MM.1S (cell line): ENCODE measurements at places on chromosomes 5 and 9.

DNA sequence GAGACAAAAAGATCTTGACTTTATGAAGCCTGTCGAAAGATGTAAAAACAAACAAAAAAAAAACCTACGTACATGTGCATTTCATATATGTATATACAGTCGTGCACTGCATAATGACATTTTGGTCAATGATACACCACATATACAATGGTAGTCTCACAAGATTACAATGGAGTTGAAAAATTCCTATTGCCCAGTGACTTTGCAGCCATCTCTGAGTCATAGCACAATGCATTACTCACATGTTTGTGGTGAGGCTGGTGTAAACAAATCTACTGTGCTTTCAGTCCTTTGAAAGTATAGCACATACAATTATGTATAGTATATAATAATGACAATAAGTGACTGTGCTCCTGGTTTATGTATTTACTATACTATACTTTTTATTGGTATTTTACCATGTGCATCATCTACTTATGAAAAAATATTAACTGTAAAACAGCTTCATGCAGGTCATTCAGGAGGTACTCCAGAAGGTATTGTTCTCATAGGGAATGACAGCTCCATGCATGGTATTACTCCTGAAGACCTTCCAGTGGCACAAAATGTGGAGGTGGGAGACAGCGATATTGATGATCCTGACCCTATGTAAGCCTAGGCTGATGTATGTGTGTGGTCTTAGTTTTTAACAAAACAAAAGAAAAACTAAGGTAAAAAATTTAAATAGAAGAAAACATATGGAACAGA, 73.7 kb upstream of the FST start:
- no peak for DNase-seq

GRCh38 chr5:143606043-143606752, 202.7 kb upstream of the NR3C1 start:
- DNase-seq: no peak

- DNase-seq: peak; percentile 86
Measured at GRCh38 chr5:61330845-61331406, 1.1 kb upstream of the ZSWIM6 start.

- DNase-seq: no peak
Measured at GRCh38 chr9:91037511-91038482, 236.2 kb downstream of the SYK start.

GRCh38 chr5:134450374-134450773, 38.7 kb upstream of the CDKN2AIPNL start:
- DNase-seq: no peak

DNA sequence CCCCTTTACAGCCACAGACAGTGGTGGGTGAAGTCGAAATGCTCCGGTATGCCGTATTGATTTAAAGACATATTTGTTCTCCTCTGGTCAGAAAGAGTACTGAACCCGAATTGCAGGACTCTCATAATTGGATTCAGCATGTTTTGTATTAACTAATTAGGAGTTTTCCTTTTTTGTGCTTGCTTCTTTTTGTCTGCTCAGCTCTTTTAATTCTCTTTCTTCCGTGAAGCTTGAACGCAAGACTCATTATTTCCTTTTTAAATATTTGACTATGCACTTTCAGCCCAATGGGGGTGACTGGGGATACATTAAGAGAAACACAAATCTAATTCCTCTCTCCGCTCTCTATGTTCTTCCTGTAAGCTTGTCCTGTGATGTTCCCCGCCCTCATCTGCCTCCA, 246.6 kb upstream of the IRX2 start:
- no peak for DNase-seq

GRCh38 chr9:114167591-114168091, 12.3 kb downstream of the COL27A1 start:
- no peak for DNase-seq

GRCh38 chr5:56006094-56006493, 11.3 kb upstream of the IL6ST start:
- no peak for DNase-seq

DNA sequence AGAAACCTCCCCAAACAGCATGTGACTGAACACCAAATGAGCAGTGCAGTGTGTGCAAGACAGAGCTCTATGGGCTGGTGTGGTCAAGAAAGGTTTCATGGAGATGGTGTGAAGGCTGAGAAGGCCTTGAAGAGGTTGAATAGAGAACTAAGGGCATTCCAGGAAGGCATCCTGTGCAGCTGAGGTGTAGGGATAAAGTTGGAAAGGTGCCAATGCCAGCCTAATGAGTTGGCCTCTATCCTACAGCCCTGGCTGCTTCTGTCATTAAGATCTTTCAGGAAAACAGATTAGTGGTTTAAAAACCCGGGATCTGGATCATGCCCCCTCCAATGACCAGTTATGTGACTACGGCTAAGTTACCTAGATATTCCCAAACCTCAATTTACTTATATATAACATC, 4.0 kb downstream of the HDAC3 start:
- DNase-seq: no peak

- DNase-seq: no peak
Measured at GRCh38 chr5:179746872-179747271, 14.2 kb downstream of the MAML1 start.

GRCh38 chr5:37212096-37212495, 37.1 kb downstream of the CPLANE1 start:
- DNase-seq: no peak

DNA sequence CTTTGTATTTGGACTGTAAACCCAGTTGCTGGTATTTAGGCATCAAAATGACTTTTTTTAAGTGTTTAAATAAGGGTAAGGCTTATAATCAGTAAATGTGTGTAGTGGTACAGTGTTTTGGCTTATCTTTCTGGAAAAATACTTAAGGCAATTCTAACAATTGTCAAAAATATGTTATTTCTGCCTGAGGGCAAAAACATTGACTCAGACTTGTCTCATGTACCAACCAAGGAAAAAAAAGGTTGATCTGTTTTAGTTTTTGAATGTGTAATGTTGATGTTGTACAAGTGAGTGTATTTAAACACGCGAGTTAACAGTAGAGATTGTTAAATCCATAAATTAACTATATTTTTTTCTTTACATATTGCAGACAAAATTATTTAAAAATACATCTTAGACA, 277.8 kb upstream of the TYRP1 start:
- no peak for DNase-seq

DNA sequence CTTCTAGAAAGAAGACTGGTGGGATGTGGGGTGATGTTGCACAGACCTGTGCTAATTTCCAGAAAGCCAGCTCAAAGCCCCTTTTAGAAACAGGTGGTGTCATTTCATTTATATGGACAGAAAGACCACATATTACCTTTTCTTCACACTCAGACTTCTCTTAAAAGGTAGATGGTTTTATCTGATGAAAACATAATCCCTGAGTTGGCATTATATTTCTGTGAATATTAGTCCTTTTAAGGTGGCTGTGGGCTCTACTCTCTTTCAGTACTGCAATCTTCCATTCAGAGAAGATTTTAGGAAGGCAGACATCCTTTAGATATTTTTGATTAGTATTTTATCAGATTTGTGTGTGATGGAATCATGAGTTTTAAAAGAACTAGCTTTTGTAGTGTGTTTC, 73.2 kb downstream of the PPIC start:
- no peak for DNase-seq

DNA sequence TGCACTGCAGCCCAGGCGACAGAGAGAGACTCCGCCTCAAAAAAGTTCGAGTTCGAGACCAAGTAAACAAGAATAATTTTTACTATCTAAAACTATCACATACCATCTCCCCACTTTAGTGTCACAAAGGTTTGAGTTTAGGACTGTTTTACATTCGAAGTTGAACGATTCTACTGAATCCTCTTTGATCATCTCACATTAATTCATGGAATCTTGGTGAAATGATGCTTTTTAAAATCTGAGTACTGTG, 715 bp upstream of the RPS6 start:
- DNase-seq: no peak

- DNase-seq: no peak
Measured at GRCh38 chr5:157290156-157290980, 24.4 kb downstream of the CYFIP2 start.

DNA sequence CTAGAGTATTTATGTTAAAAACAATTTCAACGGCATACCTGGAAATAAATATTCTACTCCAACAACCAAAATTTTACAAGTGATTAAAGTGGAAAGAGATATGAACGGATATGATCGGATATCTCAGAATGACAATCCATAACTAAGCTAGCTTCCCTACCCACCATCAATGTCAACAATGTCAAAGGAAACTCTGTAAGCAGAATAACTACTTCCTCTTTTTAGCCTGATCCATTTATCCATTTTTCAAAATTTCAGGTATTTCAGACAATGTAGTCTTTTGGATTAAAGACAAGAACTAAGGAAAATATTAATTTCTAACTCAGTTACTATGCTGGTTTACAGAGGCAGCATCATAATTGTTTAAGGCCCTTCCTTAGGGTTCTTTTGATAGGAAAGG, 188.7 kb downstream of the DENND1A start:
- no peak for DNase-seq

- DNase-seq: peak; percentile 99
Measured at GRCh38 chr9:35072461-35073278, at the start of gene VCP. VCP (minus strand) TSS chr9:35072625; CDS start chr9:35072353, 272 bp downstream.

DNA sequence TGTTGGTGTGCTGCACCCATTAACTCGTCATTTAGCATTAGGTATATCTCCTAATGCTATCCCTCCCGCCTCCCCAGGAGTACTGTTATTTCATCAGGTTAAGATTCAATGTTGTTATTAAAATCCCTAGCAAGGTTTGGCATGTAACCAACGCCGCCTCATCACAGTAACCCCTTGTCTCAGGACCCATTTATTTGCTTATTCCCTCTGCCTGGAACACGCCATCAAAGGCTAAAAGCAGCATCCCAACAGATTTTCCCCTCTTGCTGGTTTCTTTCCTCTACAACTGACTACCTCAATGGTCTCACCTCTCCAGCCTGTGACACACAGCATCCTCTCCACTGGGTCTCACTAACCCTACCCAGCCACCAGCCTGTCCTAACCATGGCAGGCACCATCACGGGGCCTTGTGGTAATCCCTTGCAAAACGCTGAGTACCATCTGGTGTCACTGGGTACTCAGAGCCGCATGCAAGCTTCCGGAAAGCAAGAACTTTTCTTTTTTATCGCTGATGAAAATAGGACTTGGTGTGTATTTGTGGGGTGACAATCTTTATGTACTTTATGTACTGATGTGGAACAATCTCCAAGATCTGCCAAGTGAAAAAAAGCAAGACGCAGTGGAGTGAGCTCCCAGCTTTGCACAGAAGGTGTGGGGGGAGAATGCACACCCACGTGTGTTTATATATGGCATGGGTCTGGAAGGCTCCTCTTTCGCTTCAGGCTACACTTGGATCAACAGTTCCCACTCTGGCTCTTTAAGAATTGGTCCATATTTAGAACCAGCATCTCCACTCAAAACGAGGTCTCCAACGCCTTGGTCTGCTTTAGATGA, 6.1 kb downstream of the RPS14 start:
- DNase-seq: no peak

DNA sequence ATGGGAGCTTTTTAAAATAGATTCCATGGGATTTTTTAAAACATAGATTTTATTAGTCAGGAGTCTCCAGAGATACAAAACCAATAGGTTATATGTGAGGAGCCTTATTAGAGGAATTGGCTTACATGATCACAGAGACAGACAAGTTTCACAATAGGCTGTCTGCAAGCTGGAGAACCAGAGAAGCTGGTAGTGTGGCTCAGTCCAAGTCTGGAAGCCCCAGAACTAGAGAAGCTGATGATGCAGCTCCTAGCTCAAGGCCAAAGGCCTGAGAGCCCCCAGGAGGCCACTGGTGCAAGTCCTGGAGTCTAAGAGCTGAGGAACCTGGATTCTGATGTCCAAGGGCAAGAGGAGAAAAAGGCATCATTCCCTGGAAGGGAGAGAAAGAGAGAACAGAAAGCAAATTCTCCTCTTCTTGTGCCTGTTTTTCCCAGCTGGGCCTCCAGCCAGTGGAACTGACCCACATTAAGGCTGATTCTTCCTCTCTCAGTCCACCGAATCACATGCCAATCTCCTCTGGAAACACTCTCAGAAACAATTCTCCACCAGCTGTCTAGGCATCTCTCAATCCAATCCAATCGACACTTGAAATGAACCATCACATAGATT, 59.3 kb downstream of the AHRR start:
- DNase-seq: no peak

GRCh38 chr5:40507095-40507494, 172.6 kb upstream of the PTGER4 start:
- DNase-seq: no peak

- no peak for DNase-seq
Measured at GRCh38 chr9:126217250-126217653, 109.4 kb upstream of the MVB12B start.

DNA sequence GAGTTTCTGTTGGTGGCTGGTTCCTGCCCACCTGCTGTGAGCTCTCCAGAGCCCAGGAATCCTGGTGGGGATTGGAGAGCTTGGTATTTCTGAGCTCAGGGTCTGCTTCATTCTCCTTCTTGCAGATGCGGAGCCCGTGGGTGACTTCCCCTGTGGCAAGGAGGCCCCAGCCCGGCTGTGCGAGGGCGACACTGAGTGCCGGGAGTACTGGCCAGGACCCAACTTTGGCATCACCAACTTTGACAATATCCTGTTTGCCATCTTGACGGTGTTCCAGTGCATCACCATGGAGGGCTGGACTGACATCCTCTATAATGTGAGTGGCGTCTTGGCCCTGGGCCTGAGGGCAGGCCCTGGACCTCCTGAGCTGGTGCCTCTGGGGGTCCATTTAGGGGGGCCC, 39.5 kb downstream of the CACNA1B start:
- no peak for DNase-seq

GRCh38 chr5:111670826-111671492, 86.0 kb downstream of the NREP start:
- no peak for DNase-seq
